Heart right ventricle (tissue), 16 donors: ENCODE measurements at places on chromosomes 16 and 17. TPM values are rescaled to one million over a fixed set of nuclear protein-coding genes. Genes with fewer than 3 reads are reported as not detected.
A peak's percentile ranks its signal among the peaks of the same experiment; 100 is the strongest.

GRCh38 chr16:21713549-21714368 lies 50.0 kb downstream of the OTOA start:
- DNase-seq: no peak
- no peaks in the 10 kb centered on the region for H3K27me3 ChIP-seq
- no peaks in the 10 kb centered on the region for H3K4me1 ChIP-seq
- no peaks in the 10 kb centered on the region for H3K36me3 ChIP-seq
- no peak overlapping the region for H3K4me3 ChIP-seq

Gene MT4
- total RNA-seq: not detected

GRCh38 chr17:47719411-47720152 lies 13.5 kb upstream of the TBX21 start:
- no peak overlapping the region for H3K4me3 ChIP-seq
- H3K36me3 ChIP-seq: no peaks in the 10 kb centered on the region
- no peak overlapping the region for H3K27ac ChIP-seq
- no peak for DNase-seq

GRCh38 chr17:1434150-1434549 lies 21.9 kb downstream of the CRK start:
- no peaks in the 10 kb centered on the region for H3K27me3 ChIP-seq
- DNase-seq: no peak
- peaks cover 76% of the 10 kb centered on the region for H3K36me3 ChIP-seq
- H3K4me1 ChIP-seq: peaks cover 20% of the 10 kb centered on the region
- H3K4me3 ChIP-seq: no peak overlapping the region

Gene C17orf113
- 0.46 TPM for total RNA-seq

DNA sequence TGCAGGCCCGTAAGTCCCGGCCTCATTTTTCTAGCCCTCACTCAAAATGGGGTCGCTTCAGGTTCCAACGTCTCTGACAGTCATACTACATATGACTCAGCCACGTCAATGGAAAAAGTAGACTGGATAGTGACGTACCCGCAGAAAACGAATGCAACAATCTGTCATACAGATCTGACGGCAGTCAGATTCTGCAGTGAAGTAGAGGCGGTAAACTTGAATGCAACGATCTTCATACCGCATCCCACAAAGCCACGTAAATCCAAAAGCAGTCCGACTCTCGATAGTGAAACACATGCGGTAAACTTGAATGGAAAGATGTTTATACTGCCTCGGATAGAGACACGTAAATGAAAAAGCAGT lies 38.4 kb upstream of the ARL4D start:
- no peaks in the 10 kb centered on the region for H3K27me3 ChIP-seq
- peak; percentile 66 for DNase-seq
- no peaks in the 10 kb centered on the region for H3K4me1 ChIP-seq
- peak overlapping the region; percentile 96 for H3K27ac ChIP-seq
- peak overlapping the region; percentile 72 for H3K4me3 ChIP-seq

- H3K36me3 ChIP-seq: no peaks in the 10 kb centered on the region
- no peak overlapping the region for H3K4me3 ChIP-seq
- H3K4me1 ChIP-seq: peaks cover 4% of the 10 kb centered on the region
- H3K27me3 ChIP-seq: no peaks in the 10 kb centered on the region
- H3K27ac ChIP-seq: peak overlapping the region; percentile 19
- DNase-seq: no peak
Observed at GRCh38 chr17:4463818-4464476, 30.2 kb downstream of the SPNS3 start.

DNA sequence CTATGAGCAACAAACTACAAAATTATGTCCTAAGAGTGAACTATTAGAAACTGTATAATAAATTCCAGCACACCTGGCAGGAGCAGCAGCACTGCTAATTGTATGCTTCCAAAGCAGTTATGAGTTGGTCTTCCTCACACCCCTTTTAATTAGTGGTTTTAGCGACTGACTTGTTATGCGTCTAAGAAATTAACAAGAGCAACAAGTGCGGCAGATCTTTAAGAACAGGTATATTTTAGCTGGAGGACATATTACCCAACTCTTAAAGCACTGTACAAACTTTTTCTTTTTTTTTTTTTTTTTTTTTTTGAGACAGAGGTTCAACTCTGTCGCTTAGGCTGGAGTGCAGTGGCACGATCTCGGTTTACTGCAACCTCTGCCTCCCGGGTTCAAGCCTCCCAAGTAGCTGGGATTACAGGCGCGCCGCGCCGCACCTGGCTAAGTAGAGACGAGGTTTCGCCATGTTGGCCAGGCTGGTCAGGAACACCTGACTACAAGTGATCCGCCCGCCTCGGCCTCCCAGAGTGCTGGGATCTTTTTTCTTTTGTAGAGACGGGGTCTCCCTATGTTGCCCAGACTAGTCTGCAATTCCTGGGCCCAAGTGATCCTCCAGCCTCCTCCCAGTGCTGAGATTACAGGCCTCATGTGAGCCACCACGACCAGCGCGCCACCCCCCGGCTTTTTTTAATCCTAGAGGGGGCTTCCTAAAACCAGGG lies 1.6 kb upstream of the FBXL20 start:
- H3K4me3 ChIP-seq: no peak overlapping the region
- no peak overlapping the region for H3K27ac ChIP-seq
- DNase-seq: peak; percentile 11

GRCh38 chr17:28065706-28066105 lies 23.2 kb downstream of the NLK start:
- no peak for DNase-seq
- no peaks in the 10 kb centered on the region for H3K27me3 ChIP-seq
- H3K27ac ChIP-seq: peak overlapping the region; percentile 32

DNA sequence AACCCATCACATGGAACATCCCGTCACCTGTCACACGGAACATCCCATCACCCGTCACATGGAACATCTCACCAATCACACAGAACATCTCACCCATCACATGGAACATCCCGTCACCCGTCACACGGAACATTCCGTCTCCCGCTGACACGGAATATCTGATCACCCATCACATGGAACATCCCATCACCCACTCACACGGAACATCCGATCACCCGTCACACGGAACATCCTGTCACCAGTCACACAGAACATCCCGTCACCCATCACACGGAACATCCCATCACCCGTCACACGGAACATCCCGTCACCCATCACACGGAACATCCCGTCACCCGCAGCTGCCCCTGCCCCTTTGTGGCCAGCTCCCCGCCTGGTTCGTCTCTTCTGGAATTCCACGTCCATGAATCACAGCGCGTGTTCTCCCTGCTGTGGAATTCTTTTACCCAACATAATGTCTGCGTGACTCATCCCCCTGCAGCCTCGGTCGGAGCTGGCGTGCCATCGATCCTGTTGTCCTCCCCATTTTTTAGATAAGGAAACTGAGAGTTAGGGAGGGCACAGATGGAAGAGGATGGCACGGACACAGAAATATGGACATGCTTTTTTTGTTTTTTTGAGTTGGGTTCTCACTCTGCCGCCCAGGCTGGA lies 5.6 kb downstream of the CPNE7 start:
- H3K27me3 ChIP-seq: peaks cover 15% of the 10 kb centered on the region
- peaks cover 11% of the 10 kb centered on the region for H3K4me1 ChIP-seq
- no peak for DNase-seq
- H3K27ac ChIP-seq: no peak overlapping the region
- no peak overlapping the region for H3K4me3 ChIP-seq
- no peaks in the 10 kb centered on the region for H3K36me3 ChIP-seq

DNA sequence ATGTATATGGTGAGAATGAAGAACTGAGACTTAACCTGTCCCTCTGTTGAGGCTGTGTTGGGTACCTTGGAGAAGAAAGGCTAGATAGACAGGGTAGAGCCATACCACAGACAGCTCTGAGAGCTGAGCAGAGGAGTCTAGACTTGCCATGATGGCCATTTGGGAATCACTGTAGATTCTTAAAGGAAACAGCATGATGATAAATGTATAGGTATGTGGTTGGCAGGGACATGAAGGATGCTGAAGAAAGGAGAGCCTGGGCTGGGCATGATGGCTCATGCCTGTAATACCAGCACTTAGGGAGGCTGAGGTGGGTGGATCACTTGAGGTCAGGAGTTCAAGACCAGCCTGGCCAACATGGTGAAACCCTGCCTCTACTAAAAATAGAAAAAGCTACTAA lies 114.4 kb upstream of the HAS3 start:
- DNase-seq: no peak
- no peak overlapping the region for H3K27ac ChIP-seq
- no peaks in the 10 kb centered on the region for H3K27me3 ChIP-seq
- peaks cover 12% of the 10 kb centered on the region for H3K4me1 ChIP-seq
- no peak overlapping the region for H3K4me3 ChIP-seq

DNA sequence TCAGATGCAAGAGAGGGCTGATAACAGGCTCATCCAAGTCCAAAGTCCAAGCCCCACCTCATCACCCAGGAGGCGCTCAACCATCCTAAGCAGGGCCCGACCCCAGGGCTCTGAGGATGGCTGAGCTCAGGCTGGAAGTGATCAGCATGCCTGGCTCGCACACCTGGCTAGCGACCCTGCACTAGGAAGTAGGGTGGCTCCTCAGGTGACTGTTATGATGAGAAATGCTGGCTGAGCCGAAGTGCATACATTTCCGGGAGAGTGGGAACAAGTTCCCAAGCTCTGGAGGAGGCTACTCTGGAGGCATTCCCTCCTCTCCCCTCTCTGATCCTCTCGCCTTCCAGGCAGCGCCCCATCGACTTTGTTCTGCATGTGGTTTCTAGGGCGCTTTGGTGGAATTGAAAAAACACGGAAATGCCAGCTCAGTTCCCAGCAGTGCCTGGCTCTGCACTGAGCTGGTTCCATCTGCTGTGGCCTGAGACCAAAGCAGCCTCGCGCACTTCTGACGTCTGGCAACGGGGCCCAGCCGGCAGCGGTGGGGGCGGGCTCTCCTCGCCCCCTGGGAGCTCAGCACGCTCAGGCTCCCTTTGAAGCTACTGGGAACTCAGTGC lies 130.3 kb downstream of the IRF8 start:
- H3K27ac ChIP-seq: no peak overlapping the region
- H3K4me1 ChIP-seq: no peaks in the 10 kb centered on the region
- H3K36me3 ChIP-seq: no peaks in the 10 kb centered on the region
- peaks cover 55% of the 10 kb centered on the region for H3K27me3 ChIP-seq
- H3K4me3 ChIP-seq: no peak overlapping the region
- DNase-seq: peak; percentile 63

Gene TBC1D3H
- not detected for total RNA-seq

- H3K4me3 ChIP-seq: no peak overlapping the region
- no peaks in the 10 kb centered on the region for H3K36me3 ChIP-seq
- peaks cover 20% of the 10 kb centered on the region for H3K4me1 ChIP-seq
- DNase-seq: no peak
Observed at GRCh38 chr17:19707728-19708221, 8.6 kb downstream of the SLC47A2 start.

Gene CES5A
- not detected for total RNA-seq

Gene CHST4
- not detected for total RNA-seq

Gene ADORA2B
- total RNA-seq: 0.36 TPM

Gene CTRB1
- total RNA-seq: 3.1 TPM
